Kidney (tissue), 22 donors: ENCODE measurements at places on chromosomes 5 and 9. TPM values are rescaled to one million over a fixed set of nuclear protein-coding genes. Genes with fewer than 3 reads are reported as not detected.

DNA sequence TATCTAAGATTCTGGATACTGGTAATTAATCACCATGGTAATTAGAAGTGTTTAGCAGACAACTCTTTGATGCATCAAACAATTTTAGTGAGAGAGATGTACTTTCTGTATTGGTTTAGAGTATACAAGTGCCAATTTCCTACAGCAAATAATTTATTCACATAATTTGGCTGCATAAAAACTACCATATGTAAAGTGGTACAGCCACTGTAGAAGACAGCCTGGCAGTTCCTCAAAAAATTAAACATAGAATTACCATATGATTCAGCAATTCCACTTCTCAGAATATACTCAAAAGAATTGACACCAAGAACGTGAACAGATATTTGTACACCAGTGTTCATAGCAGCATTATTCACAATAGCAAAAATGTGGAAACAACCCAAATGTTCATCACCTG is 36.2 kb downstream of the PHAX start:
- DNase-seq: no peak
- H3K4me3 ChIP-seq: no peak overlapping the region
- H3K27me3 ChIP-seq: no peaks in the 10 kb centered on the region
- no peaks in the 10 kb centered on the region for H3K4me1 ChIP-seq
- H3K27ac ChIP-seq: no peak overlapping the region

DNA sequence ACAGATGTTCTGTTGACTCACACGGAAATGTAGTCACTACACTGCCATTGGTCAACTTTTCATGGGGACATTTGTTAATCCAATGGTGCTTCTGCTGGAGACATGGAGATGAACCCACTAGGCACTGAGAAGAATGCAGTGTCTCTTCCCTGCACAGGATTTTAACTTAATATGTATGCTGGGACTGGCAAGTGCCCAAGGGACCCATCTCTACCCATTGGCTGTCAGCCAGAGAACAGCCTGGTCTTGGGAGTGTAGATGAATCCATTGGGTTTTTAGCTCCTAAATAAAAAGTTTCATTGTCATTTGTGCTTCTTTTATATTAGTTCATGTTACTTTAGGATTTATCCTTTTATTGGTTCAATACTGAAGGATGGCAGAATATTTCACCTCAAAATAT is 195.8 kb upstream of the CDH6 start:
- H3K4me3 ChIP-seq: no peak overlapping the region
- H3K4me1 ChIP-seq: no peaks in the 10 kb centered on the region
- H3K36me3 ChIP-seq: no peaks in the 10 kb centered on the region
- no peaks in the 10 kb centered on the region for H3K27me3 ChIP-seq
- no peak for DNase-seq
- H3K27ac ChIP-seq: no peak overlapping the region

GRCh38 chr9:11064909-11065308 is 452.1 kb upstream of the PTPRD start:
- no peaks in the 10 kb centered on the region for H3K36me3 ChIP-seq
- no peaks in the 10 kb centered on the region for H3K4me1 ChIP-seq
- no peak overlapping the region for H3K27ac ChIP-seq
- no peak overlapping the region for H3K4me3 ChIP-seq

DNA sequence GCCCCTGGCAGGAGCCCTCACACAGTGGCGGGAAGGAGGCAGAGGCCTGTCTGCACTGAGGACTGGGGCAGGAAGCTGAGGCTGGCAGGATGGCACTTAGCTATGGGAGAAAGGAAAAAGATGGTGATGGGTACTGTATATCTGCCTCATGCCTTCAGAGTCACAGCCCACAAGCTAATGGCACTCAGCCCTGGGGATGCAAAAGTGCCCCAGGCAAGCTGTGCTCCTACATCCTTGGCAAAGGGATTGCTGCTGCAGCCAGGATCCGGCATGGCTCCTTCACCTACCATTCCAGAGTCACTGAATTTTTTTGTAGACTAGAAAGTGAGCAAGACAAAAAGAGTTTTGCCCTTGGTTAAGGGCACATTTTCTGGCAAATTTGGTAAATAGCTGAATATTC is 8.7 kb downstream of the ACSL6 start:
- H3K36me3 ChIP-seq: no peaks in the 10 kb centered on the region
- H3K27ac ChIP-seq: no peak overlapping the region
- no peak for DNase-seq
- H3K27me3 ChIP-seq: no peaks in the 10 kb centered on the region
- H3K4me3 ChIP-seq: no peak overlapping the region

The FAM13B gene
- total RNA-seq: 41.8 TPM

DNA sequence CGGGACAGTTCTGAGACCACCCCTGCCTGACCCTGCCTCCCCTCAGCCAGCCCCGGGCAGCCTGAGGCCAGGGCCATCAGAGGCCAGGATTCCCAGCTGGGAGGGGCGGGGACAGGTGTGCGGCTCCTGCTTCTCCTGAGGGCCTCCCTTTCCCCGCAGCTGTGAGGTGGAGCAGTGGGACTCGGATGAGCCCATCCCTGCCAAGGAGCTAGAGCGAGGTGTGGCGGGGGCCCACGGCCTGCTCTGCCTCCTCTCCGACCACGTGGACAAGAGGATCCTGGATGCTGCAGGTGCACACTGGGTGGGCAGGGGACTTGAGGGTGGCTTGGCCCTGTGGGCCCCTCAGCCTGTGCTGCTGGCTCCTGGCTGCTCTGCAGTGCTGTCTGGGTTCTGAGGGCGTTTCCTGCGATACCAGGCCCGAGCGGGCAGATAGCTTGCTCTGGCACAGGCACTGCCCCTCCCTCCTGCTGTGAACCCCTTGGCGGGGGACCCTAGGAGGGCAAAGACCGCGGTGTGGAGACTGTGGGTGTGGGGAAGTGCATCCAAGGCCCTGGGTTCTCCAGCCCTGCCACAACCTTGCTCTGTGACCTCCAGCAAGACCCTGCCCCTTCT is 2.3 kb downstream of the GRHPR start:
- H3K4me3 ChIP-seq: no peak overlapping the region
- H3K27me3 ChIP-seq: no peaks in the 10 kb centered on the region
- H3K36me3 ChIP-seq: peaks cover 13% of the 10 kb centered on the region
- H3K4me1 ChIP-seq: peaks cover 6% of the 10 kb centered on the region

DNA sequence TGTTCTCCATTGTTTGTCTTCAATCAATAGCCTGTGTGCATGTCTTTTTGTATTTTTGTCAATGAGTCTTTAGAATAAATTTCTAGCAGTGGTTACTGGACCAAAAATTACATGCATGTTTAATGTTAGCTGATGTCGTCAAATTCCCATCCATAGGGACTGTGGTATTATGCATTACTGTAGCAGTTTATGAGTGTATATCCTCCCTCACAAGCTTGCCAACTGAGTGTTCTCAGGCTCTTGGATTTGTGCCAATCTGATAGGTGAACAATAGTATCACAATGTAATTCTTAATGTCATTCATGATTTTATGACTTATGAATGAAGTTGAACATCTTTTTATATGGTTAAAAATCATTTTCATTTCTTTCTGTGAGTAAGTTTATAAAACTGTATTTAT is 13.0 kb downstream of the SNX24 start:
- DNase-seq: no peak
- H3K4me1 ChIP-seq: peaks cover 2% of the 10 kb centered on the region
- H3K36me3 ChIP-seq: no peaks in the 10 kb centered on the region
- no peak overlapping the region for H3K4me3 ChIP-seq
- no peak overlapping the region for H3K27ac ChIP-seq

DNA sequence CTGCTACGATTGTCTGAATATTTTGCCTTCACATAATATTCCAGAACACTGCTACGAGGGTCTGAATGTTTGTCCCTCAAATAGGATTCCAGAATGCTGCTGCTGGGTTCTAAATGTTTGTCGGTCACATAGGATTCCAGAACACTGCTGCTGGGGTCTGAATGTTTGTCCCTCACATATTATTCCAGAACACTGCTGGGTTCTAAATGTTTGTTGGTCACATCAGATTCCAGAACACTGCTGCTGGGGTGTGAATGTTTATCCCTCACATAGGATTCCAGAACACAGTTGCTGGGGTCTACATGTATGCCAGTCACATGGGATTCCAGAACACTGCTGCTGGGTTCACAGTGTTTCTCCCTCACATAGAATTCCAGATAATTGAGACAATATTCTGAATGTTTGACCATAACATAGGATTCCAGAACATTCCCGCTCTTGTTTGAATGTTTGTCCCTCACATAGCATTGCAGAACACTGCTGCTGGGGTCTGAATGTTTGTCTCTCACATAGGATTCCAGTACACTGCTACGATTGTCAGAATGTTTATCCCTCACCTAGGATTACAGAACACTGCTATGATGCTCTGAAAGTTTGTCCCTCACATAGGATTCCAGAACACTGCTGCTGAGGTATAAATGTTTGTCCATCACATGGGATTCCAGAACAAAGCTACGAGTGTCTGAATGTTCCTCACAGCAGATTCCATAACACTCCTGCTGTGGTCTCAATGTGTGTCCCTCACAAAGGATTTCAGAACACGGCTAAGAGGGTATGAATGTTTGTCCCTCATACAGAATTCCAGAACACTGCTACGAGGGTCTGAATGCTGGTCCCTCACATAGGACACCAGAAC is 201.8 kb downstream of the FOXD4L6 start:
- H3K27me3 ChIP-seq: no peaks in the 10 kb centered on the region
- no peak overlapping the region for H3K4me3 ChIP-seq
- no peak for DNase-seq
- no peaks in the 10 kb centered on the region for H3K36me3 ChIP-seq
